RKO (cell line): ENCODE measurements at places on chromosomes 1 and 21.

DNA sequence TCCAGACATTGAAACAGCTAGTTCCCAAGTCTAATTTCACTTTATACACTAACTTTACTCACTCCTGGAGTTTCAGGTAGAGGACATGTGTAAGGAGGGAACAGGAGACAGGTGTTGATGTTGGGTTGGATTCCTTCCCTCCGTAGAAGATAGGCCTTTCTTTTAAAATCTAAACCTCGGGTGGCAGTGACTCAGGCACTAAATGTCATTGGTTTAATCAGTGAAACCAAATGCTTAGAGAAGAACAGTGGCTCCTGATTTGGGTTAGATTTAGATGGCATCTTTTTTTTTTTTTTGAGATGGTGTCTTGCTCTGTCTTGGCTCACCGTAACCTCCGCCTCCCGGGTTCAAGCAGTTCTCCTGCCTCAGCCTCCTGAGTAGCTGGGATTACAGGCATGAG is 7.2 kb downstream of the CAP1 start:
- no peak for DNase-seq

DNA sequence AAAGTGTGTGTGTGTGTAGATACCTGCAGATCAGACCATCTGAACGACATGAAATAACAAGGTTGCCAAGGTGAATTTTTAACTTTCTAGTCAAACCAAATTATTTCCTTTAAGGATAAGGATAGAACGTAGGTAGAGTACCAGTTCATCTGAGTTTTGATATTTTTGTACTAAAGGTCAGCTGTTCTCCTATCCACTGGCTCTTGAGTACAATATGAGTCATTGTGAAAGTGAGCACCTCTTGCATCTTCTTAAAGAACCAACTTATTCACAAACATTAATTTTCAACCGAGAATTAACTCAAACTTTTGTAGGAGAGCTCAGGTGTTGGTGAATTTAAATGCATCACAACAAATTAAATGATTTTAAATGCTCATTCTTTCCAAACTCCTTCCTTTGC is 71.5 kb downstream of the IFI44 start:
- no peak for DNase-seq

GRCh38 chr1:84996846-84997666 is at the start of gene MCOLN2:
MCOLN2 (minus strand) TSS chr1:84997113; CDS start chr1:84996872, 241 bp downstream.
- DNase-seq: peak; percentile 63

DNA sequence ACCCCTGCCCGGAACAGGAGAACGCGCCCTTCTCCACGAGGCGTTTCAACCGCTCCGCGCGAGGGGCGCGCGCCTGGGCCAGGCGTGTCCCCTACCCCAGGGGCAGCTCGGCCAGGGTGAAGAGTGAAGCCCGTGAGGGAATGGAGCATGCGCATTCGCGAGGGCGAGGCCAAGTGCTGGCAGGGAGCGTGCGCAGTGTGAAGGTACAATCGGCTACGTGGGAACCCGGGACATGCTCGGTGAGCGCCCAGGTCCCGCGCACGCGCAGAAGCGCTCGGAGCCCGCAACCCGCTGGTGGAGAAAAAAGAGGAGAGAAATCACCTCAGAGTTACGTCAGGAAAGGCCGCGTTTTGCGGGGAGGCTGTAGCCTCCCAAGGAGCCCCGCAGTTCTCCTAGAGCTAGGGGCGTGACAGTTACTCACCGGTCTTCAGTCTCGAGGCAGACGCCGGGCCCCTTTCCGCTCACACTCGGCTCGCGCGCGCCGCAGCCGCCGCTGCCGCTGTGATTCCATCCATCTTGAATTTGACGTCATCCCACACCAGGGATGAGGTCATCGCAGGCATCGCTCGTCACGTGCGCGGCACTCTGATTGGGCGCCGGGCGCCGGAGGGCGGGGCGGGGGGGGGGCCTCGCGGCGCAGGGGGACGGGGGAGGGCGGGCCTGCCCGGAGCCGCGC is at the start of gene ZBTB21:
Gene ZBTB21 (minus strand): TSS at position 530 of the 676 bp plus-strand sequence. CDS start 16,265 bp downstream, outside the sequence.
- peak; percentile 98 for DNase-seq

- DNase-seq: no peak
Observed at GRCh38 chr1:55316502-55316901, 101.3 kb upstream of the USP24 start.

DNA sequence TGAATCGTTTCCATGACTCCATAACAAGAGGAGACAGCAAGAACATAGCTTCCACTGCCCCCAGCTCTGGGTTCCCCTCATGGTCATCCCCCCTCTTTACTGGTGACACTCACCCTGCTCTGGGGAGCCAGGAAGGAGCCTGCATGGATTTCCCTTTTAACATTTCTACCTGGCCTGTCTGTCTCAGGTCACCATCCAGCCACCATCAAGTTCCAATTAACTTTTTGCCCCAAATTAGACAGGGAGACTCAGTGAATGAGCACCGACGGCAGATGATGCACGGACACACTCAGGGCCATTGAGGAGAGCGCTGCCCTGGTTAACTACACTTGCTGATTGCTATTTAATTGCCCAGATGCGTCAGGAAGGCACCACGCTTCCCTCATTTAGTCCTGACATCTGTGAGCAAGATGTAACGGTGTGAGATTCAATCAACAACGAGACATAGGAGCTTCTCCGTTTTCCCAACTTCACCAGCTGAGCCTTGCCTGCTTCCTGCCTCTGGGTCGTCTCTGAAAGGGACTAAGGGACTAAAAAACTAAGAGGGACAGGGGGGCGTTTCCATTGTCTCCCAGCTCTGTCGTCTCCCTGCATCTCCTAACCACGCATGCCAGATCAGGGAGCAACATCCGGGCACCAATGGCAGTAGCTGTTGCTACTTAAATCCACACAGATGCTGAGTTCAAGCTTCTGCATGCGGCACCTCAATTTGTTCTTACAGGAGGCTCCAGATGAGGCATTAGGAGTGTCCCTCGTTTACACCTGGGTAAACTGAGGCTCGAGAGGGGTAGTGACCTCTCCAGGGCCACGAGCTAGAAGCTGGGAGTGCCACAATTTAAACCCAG is 426.7 kb downstream of the NPHP4 start:
- DNase-seq: no peak

DNA sequence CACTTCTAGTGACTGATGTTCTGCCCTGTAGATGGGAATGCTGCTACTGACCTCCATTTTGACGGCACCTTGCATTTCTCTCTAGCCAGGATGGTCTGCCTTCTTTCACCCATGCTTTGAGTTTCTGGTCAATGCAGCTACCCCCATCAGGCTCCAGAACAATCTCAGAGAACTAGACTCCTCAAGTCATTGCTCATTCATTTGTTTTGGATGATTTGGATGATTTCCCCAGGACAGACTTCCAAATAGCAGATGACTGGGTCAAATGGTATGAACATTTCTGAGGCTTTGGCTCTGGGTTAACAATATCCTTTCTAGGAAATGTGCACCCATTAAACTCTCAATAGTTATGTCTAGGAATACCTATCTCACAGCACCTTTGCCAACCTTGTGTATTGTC is 63.9 kb downstream of the CSMD2 start:
- no peak for DNase-seq

DNA sequence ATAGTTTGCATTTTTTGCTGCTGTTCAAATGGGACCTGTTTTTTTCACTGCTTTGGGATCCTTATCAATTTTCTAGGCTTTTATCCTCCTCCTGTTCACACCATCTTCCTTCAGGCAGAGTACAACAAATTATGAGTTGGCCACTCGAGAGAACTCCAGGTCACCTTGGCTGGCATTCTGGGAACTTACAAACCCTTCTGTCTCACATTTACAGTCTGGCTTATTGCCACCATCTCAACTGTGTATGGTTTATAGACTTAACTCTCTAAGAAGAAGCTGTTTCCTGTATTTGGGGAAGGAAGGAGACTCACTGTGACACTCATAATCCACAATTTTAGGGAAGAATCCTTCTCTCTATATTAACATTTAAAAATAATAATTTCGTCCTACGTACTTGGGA is 5.4 kb upstream of the ZNF691 start:
- no peak for DNase-seq

DNA sequence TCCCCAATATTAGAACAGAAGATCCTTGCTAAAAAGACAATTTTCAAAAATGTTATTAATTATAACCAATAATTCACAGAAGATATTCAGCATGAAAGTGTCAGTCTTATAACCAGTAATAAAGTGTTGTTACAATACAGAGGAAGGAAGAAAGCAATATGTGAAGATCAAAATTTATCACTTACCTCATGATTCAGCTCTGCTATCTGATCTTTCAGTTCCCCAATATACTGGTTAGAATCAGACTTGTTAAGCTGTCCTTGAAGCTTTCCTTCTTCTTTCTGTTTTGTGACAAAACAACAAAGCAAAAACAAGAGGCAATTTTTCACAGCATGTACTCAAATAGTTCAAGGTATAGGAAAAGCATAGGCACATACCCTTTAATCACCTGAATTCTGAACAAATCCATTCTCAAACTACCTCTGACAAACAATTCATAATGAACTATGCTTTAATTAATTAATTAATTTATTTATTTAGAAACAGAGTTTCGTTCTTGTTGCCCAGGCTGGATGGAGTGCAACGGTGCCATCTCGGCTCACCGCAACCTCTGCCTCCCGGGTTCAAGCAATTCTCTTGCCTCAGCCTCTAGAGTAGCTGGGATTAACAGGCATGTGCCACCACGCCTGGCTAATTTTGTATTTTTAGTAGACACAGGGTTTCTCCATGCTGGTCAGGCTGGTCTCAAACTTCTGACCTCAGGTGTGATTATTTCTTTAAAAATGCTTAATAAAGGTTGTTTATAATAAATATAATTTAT is 76.9 kb upstream of the GFI1 start:
- no peak for DNase-seq

- DNase-seq: no peak
Observed at GRCh38 chr1:172837816-172838679, 179.1 kb downstream of the FASLG start.

GRCh38 chr1:235009561-235010306 is 118.9 kb downstream of the TOMM20 start:
- no peak for DNase-seq

GRCh38 chr21:39104911-39105310 is 78.3 kb downstream of the PSMG1 start:
- no peak for DNase-seq

- DNase-seq: no peak
Observed at GRCh38 chr1:111943846-111944749, 45.4 kb downstream of the KCND3 start.
